ENCODE measurements at places on chromosomes 6 and 20.

- no peak for DNase-seq
These were observed 72.2 kb downstream of the ATXN1 start for GRCh38 chr6:16688984-16689636.

- no peak for DNase-seq
These were observed 3.1 kb downstream of the STK38 start for GRCh38 chr6:36544228-36544627.

DNA sequence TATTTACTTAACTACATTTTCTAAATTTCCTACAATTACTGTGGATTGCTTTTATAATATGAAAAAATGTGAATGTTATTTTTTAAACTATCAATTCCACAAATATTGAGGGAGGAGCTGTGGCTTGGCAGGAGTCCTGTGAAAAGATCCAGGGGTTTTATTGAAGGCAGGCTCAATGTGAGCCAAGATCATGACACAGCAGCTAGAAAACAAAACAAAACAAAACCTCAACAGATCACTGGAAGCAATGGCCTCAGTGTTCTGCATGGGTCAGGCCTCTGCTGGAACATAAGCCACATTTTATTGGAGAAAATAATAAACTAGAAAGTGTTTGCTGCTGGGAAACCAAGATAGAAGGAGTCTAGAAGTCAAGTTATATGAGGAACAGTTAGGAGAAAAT lies 19.4 kb upstream of the RCAN2 start:
- DNase-seq: no peak

DNA sequence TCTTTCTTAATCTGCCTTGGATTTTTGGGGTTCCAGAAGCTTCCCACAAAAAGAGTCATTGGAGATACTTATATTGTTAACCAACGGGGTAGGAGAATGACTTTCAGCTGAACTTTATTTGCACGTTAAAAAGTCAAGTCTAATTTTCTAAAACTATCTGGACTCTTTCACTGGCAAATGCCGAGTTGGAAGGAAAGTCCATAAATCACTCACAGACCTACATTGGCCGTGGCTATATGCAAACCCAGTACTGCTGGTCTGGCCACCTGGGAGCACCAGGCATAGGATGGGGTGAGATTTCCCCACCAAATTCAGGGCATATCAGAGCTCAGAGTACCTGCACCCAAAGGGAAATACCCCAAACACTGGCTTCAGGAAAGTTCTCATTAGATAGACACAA lies 71.3 kb upstream of the SALL4 start:
- DNase-seq: no peak

DNA sequence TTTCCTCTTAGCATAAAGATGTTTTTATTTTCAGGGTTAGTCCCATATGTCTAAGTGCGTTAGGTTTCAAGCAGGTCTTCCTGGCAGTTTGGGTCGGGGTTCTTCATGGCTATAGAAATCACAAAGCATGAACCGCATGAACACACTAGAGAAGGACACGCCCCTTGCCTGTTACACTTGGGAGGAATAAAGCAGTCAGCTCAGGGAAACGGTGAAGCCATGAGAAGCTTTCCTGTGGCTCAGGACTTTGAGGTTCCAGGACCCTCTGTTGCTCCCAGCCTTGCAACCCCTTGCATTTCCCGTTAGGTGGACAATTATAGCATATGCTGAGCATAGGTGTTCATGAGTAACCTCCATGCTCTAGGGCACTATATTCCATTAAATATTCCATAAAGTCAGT lies 96.7 kb downstream of the SYCP2 start:
- DNase-seq: no peak

GRCh38 chr6:157393669-157394327 lies 12.8 kb downstream of the ZDHHC14 start:
- no peak for DNase-seq

- DNase-seq: no peak
These were observed 97.9 kb downstream of the SOD2 start for GRCh38 chr6:159595173-159595572.

GRCh38 chr6:3669916-3670315 lies 81.6 kb downstream of the PXDC1 start:
- DNase-seq: no peak

- no peak for DNase-seq
These were observed 5.6 kb downstream of the VGLL2 start for GRCh38 chr6:117270843-117271507.

- no peak for DNase-seq
These were observed 71.7 kb downstream of the ADGRG6 start for GRCh38 chr6:142373268-142374090.

DNA sequence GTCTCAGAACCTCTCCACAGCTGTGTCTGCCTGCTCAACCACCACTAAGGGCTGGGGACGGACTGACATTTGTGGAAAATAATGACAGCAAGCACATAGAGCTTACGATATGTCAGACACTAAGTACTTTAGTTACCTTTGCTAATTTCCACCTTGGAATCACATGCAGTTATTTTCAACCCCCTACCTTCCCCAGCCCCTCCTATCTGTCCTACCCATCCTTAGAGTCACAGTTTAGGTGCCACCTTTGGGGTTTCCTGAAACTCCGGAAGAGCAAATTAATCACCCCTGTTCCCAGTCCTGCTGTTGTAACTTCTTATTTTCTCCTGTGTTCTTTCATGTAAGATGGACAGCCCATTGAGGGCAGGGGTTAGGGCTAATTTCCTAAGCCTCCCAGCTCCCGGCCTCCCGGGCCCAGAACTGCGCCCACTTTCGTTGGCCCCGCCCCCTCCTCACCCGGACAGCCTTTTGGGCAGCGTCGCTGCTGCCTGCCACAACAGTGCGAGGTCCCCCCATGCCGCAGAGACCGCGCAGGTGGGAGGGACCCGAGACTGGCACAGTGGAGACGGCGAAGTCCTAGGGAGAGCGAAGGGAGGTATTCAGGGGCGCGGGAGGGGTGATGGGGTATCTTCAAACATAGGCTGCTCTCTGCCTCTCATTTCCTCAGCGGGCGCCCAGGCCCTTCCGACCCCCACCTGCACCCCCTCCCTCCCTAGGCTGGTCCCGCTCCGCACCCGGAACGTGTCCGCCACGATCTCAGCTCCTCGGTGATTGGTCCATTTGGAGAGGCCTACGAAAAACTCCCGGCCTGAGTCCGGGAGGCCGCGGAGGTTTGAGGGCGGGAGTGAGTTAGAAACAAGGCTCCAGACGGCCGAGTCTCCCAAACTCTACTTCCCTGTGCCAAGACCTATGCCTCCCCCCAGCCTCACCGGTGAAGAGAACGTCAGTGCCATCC lies 1.1 kb downstream of the DDAH2 start:
- DNase-seq: no peak

DNA sequence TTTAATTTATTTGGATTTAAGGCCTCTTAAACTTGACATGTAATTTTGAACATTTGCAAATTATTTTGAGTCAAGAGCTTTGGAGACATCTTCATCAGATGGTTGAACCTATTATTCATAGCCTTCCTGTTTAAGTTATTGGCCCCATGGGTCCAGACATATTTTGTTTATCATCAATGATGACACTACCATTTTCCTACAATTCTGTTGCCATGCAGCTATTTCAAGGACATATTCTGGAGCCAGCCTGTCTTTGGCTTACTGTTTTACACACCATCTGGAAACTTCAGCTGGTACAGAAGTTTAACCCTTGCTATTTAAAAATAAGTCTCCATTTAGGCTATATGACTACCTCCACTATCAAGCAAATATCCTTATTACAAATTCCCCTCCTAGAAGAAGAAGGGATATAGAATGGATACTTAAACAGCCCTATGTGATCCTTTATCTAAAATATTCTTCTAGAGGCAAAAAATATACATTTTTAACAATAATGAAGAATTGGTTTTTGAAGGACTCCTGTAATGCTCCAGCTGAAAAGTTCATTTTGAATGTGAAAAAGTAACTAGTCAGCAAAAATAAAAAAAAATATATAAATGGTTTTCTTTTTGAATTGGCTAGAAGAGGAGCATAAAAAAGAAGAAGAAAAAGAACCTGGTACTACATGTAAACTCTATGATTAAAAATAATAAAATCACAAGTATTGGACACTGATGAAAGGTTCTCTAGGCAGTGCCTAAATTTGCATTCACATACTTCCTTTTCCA lies 544.0 kb upstream of the HS3ST5 start:
- DNase-seq: no peak

GRCh38 chr20:46253391-46253790 lies 54.9 kb downstream of the CDH22 start:
- no peak for DNase-seq

DNA sequence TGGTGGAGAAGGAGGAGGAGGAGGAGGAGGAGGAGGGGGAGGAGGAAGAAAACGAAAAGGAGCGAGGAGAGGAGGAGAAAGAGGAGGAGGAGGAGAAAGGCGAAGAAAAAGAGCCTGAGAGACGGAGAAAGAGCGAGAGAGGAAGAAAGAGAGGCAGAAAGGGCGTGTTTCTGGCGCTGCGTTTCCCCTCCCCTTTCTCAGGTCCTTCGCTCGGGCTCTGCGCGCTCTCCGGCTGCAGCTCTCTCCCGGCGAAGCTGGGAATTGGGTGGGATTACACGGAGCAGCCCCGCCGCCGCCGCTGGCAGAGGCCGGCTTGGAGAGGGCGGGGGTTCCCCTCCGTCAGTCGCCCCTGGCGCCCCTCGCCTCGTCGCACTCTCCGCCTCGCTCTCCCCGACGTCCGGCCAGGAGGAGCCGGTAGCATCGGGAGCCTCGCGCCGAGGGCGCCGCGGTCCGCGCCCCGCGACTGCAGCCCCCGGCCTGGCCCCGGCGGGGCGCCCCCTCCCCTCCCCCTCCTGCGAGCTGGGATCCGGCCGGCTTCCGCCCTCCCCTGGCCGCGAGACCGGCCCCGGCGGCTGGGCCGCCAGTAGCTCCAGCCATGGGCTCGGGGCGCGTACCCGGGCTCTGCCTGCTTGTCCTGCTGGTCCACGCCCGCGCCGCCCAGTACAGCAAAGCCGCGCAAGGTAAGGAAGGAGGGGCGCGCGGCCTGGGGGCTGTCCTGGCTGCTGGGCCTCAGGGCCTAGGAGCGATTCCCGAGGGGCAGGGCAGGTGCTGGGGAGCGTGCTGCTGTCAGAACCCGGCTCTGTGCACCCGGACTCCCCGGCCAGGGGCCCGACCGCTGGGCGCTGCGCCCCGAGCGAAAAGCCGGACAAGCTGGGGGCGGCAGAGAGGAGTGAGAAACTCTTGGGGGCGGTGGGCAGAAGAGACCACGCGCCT lies at the start of gene SCUBE3:
Gene SCUBE3 (plus strand): TSS at position 133 of the 933 bp plus-strand sequence. CDS start 463 bp downstream, at position 596.
- no peak for DNase-seq

GRCh38 chr6:22361576-22361975 lies 64.7 kb upstream of the PRL start:
- DNase-seq: no peak

DNA sequence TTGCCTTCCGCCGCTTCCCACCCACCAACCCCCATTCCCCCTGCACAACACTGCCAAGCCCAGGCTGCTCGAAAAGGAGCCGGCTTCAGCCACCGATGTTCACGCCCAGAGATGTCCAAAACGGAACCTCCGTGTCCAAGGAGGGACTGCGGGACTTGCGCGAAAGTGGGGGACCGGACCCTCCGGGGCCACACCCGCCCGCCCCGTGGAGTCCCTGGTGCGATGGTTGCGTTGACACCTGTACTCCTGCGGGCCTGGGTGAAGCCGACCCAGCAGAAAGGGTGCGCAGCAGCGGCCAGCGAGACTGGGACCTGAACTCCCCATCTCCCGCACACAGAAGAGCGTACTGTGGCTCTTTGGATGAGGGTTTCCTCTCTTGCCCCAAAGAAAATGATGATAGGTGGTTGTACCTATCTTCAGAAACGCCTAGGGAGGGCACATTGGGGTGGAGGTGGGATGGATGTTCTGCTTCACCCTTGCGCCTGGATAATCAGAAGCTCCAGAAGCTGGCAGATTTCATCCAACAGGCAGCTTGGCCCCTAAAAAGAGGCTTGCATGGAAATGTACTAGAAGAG lies 1.9 kb upstream of the VGLL2 start:
- DNase-seq: no peak

Measured in activated CD8-positive, alpha-beta memory T cell treated with anti-CD3 and anti-CD28 coated beads for 48 hours (primary cell).